ENCODE measurements at places on chromosomes 13 and 19.

DNA sequence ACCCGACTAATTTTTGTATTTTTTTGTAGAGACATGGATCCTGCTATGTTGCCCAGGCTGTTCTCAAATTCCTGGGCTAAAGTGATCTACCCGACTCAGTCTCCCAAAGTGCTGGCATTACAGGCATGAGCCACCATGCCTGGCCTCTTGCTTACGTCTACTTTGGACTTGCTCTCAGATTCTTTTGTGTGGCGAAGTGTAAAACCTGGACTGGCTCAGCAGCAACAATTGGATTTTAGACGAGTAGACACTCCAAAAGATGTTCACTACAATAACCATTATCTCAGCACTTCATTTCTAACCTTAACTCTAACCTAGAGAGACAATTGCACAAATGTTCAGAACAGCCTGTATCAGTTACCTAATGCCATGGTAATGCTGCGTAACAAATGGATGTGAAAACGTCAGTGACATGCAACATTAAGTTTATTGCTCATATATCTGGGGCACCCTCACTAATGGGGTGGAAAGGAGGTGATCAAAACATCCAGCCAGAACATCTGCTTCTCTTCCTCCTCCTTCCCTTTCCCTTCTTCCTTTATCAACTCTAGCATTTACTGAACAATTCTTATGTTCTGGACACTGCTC lies 124.9 kb upstream of the MRI1 start:
- DNase-seq, result no peak

GRCh38 chr13:27199211-27199610 lies 27.6 kb upstream of the USP12 start:
- no peak for DNase-seq

DNA sequence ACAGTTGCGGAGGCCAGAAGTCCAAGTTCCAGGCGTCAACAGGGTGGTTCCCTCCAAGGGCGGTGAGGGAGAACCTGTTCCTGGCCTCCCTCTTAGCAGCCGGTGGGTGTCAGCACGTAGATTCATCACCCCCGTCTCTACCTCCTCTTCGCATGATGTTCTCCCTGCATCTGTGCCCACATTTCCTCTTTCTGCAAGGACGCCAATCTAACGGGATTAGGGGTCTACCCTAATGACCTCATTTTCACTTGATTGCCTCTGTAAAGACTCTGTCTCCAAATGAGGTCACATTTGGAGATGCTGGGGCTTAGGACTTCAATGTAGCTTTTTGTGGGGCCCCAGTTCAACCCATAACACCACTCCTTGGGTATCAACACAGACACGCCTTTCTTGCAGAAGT lies 38.5 kb downstream of the DPF1 start:
- no peak for DNase-seq

GRCh38 chr19:39388657-39389056 lies 2.2 kb downstream of the PAF1 start:
- DNase-seq, result no peak

- DNase-seq, result peak; percentile 56
Observed at GRCh38 chr13:90640976-90641375, 706.5 kb upstream of the MIR17HG start.

DNA sequence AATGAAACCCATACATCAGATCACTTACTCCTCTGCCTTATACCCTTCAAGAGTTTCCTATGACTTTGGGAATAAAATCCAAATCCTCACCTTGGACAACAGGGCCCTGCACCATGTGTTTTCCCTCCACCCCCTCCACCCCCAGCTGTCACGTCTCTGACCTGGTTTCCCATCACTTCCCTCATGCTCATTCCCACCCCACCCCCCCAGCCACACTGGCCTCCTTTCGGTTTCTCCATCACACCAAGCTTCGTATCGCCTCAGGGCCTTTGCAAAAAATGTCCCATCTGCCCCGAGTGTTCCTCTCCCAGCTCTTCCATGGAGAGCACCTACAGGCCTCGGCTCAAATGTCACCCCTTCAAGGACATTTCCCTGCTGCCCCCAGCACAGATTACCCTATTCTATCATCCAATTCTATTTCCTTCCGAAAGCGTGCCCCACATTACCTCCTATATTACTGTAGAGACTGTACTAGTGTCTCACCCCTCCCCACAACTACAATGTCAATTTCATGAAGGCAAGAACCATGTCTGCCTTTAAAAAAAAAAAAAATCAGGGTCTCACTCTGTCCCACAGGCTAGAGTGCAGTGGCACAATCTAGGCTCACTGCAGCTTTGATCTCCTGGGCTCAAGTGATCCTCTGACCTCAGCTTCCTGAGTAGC lies 16.8 kb upstream of the FFAR2 start:
- no peak for DNase-seq

DNA sequence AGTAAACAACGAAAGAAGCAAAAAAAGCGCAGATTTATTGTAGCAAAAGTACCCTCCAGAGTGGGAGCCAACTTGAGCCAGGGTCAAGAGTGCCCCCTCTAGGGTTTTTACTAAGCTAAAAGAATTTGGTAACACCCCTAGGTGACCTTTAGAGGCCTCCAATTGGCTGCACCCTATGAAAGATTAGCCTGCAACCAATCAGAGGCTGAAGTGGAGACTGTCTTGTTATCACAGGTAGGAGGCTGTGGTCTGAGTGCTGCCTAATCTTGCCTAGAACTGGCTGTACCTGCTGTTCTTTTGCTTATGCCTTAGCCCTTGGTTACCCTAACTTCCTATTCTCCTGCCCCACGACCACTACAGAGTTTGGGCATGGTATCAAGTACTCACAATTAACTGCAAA lies 38.3 kb downstream of the ANKRD10 start:
- peak; percentile 20 for DNase-seq

- DNase-seq, result no peak
Observed at GRCh38 chr13:73693215-73693614, 441.0 kb downstream of the KLF12 start.

GRCh38 chr13:31950111-31950815 lies 81.3 kb upstream of the FRY start:
- no peak for DNase-seq

GRCh38 chr13:90868321-90868920 lies 479.1 kb upstream of the MIR17HG start:
- peak; percentile 44 for DNase-seq

- DNase-seq, result no peak
Observed at GRCh38 chr13:110665491-110666254, 40.2 kb downstream of the CARS2 start.

GRCh38 chr19:2455851-2456570 lies 748 bp downstream of the LMNB2 start:
- peak; percentile 30 for DNase-seq

GRCh38 chr19:58083021-58083420 lies 15.0 kb downstream of the ZSCAN18 start:
- DNase-seq, result no peak

GRCh38 chr13:109804654-109805053 lies 18.3 kb upstream of the IRS2 start:
- DNase-seq, result no peak

- DNase-seq, result no peak
Observed at GRCh38 chr13:51322826-51323225, 16.7 kb upstream of the SERPINE3 start.

- no peak for DNase-seq
Observed at GRCh38 chr19:56111601-56112312, 9.3 kb downstream of the ZNF787 start.

DNA sequence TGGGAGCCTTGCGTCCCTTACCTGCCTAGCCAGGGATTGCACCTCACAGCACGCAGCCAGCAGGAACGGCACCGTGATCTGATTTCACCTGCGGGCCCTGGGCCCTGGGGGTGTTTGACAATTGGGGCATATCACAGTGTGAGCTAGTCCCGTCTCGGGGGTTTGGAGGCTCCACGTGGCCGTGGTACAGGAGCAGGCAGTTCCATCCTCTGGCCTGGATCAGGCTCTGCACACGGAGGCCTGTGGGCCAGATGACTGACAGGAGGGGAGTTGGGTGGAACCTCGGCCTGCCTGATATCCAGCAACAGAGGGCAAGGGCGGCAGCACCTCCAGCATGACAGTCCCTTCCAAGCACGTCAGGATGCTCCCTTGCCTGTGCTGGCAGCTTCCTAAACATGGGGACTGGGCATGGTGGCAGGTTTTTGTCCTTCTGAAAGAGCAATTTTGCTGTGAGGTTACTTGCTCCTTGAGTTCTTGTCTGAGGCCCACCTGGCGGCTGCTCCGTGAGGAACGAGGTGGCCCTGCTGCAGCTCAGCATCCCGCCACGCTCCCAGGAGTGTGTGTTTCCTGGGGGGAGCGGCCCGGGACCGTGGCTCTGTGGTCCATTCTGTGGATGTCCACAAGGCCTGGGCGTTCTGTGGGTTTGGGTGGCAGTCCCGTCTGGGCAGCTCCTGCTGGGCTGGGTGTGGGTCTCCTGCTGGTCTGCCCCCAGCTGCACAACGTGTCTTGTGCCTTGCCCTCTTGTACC lies 6.3 kb upstream of the RPS15 start:
- DNase-seq, result no peak

DNA sequence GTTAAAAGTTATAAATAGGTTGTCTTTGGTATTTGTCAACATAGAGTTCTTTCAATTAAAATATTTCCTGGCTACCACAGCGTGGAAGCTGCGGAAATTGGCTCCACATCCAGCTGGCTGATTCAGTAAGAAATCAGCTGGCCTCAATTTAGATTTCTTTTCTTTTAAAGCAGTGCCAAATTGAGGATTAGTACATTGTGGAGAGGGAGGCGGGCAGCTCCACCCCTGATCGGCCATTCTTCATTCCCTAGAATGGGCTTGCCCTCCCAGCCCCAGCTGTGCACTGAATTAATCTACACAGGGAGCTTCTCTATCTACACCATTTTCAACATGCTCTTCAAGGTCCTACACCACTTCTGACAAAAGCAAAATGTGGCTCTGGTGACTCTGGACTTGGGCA lies 624.8 kb downstream of the DACH1 start:
- no peak for DNase-seq

GRCh38 chr19:42422901-42423461 lies 4.2 kb downstream of the LIPE start:
- DNase-seq, result peak; percentile 51

GRCh38 chr13:49214917-49215376 lies 5.2 kb upstream of the MLNR start:
- peak; percentile 32 for DNase-seq

- no peak for DNase-seq
Observed at GRCh38 chr13:49533591-49534269, 38.0 kb downstream of the PHF11 start.

- DNase-seq, result peak; percentile 31
Observed at GRCh38 chr13:33787051-33787591, 30.8 kb upstream of the RFC3 start.

DNA sequence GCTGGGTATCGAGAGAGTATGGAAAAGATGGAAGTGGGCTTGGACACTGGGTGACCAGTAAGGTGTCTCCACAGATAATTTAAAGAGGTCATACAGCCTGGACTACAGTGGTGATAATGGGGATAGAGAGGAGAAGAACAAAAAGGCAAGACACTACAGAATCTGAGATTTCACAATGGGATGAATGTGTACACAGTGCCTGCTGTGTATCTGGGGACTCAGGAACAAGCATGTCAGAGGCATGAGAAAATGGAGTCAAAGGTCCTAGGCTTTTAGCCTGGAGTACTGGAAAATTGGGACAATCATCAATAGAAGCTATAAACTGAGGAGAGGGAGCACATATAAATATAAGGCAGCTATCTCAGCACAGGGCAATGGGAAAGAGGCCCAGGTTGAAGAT lies 69.4 kb downstream of the TSC22D1 start:
- no peak for DNase-seq

DNA sequence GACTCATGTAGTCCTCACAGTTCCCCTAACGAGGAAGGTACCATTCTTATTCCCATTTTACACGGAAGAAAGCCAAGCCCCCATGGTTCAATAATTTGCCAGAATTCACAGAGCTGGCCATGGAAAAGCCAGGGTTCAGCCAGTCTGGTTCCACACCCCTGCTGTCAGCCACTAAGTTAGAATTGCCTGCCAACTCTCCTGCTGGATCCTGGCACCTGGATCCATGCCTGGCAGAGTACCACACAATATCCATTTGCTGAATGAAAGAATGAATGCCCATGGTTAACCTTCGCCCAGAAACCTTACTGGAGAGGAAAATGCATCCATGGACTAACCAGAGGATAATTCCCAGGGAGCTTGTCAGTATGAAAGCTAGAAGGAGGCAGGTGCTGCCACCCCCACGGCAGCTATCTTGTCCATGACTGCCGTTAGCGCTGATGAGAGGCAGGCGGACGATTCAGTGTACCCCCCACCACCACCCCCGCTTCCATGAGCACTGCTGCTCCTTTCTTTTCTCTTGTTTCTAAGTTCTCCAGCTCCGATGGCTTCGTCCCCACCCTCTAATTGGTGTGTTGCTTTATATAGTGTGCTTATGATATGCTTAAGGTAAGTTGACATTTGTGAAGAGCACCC lies 114.5 kb downstream of the SLC7A1 start:
- no peak for DNase-seq

- no peak for DNase-seq
Observed at GRCh38 chr19:13298565-13299481, 148.6 kb downstream of the IER2 start.

DNA sequence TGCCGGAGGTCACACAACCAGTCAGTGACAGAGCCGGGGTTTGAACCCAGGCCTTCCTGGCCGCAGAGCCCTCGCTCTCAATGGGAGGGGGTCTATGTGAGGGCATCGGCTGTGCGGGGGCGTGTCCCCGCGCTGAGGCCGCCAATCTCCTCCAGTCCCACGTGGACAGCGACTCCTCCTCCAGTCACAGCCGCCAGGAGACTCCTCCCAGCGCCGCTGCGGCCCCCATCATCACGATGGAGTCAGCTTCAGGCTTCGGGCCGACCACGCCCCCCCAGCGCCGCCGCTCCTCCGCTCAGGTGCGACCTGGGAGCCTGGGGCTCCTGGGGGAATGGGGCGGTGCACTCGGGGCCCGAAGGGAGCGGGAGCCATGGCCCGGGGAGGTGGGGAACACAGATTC lies 6.0 kb downstream of the SPRED3 start:
- DNase-seq, result no peak

DNA sequence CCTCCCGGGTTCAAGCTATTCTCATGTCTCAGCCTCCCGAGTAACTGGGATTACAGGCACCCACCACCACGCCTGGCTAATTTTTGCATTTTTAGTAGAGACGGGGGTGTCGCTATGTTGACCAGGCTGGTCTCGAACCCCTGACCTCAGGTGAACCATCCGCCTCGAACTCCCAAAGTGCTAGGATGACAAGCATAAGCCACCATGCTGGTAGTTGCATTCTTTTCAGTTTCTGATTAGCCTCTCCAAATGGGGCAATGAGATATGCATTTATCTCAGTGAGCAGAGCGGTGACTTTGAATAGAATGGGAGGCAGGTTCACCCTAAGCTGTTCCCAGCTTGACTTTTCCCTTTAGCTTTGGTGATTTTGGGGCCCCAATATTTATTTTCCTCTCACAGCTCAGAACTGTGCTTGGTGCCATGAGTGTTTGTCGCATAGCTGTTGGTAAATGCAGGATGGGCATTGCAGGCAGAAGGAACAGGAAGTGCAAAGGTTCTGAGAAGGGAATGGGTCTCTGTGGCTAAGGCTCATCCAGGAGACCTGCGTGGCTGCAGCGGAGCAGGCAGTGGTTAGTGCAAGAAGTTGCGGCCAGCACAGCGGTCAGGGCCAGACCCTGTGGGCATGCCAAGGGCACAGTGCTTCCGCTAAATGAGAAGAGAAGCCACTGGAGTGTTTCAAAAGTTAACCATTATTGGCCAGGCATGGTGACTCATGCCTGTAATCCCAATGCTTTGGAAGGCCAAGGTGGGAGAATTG lies 20.7 kb downstream of the LYPD3 start:
- no peak for DNase-seq

- no peak for DNase-seq
Observed at GRCh38 chr19:13020002-13020414, 24.7 kb downstream of the NFIX start.
